Stimulated activated CD4-positive, alpha-beta T cell treated with anti-CD3 and anti-CD28 coated beads, Interleukin-12 subunit alpha, Interleukin-12 subunit beta, amount 100 ng/mL, for 24 hours (primary cell): ENCODE measurements at places on chromosomes 16 and 17.

DNA sequence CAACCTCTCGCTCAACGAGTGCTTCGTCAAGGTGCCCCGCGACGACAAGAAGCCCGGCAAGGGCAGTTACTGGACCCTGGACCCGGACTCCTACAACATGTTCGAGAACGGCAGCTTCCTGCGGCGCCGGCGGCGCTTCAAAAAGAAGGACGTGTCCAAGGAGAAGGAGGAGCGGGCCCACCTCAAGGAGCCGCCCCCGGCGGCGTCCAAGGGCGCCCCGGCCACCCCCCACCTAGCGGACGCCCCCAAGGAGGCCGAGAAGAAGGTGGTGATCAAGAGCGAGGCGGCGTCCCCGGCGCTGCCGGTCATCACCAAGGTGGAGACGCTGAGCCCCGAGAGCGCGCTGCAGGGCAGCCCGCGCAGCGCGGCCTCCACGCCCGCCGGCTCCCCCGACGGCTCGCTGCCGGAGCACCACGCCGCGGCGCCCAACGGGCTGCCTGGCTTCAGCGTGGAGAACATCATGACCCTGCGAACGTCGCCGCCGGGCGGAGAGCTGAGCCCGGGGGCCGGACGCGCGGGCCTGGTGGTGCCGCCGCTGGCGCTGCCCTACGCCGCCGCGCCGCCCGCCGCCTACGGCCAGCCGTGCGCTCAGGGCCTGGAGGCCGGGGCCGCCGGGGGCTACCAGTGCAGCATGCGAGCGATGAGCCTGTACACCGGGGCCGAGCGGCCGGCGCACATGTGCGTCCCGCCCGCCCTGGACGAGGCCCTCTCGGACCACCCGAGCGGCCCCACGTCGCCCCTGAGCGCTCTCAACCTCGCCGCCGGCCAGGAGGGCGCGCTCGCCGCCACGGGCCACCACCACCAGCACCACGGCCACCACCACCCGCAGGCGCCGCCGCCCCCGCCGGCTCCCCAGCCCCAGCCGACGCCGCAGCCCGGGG, 1.3 kb downstream of the FOXC2 start:
- DNase-seq, result no peak

DNA sequence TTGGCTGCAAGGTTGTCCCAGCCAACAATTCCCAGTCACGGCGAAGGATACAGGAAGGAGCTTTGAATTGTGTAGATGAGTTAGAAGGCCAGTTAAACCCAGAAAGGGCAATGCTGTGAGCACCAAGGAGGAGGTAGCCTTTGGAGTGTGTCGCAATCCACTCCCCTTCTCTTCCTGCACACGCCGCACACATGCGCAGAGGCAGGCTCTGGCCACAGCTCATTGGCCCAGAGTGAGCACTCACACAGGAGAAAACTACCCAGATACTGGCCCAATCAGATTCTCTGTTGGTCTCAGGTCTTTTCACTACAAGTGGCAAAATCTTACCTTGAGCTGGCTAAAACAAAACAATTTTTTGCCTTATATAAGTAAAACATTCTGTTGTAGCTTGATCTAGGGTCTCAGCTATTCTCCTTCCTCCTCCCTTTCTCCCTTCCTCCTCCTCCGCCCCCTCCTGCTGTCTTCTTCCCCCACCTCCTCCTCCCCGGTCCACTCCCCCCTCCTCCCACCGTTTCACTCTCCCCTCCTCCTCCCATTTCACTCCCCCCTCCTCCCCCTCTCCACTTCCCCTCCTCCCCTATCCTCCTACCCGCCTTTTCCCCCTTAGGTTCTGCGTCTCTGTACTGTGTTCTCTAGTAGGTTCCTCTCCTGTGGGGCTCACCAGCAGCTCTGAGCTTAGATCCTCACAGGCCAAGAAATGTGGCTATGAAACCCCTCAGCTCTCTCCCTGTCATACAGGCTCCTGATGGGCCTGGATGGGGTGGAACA, 344.9 kb downstream of the CPPED1 start:
- peak; percentile 22 for DNase-seq

DNA sequence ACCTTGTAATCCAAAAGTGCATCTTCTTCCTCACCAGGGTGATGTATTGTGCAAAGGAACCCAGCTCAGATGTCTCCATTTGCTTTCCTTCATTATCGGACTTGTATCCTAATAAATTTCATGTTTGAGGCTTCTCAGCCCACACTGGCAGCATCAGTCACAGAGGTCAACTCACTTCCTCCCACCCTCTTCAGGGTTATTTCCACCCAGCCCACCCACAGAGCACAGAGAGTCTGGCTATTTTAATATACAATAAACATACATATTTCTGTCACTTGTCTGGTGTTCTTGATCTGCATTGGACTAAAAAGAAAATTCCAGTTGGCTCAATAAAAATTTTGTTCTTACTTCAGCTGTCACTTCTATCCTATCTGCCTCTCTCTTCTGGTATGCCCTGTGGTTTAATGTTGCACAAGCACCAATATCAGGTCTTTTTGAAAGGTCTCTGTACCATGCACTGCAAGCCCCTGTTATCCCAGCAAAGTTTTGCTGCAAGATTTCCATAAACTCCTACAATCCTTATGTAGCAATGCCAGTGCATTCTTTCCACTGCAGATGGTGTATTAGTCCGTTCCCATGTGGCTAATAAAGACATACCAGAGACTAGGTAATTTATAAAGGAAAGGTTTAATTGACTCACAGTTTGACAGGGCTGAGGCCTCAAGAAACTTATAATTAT, 201.8 kb downstream of the CDH11 start:
- no peak for DNase-seq

DNA sequence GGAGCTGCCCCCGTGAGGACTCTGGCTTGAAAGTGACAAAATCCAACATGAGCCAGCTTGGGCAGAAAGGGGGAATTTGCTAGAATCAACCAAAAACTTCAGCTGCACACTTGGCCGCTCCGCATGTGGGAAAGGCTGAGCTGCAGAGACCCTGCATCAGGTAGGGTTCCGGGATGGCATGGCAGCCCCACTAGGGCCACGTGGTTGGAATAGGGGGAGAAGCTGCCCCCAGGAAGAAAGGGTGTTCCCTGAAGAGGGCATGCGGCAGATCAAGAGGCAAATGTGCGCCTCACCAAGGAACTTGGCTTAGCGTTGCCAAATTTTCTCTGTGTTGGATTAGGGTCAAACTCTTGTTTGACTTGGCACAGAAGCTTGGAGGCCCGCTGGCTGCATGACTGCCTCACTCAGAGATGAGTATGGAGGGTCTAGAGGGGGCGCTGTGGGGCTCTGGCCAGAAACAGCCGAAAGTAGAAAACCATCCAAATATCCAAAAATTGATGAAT, 29.2 kb upstream of the WFIKKN2 start:
- DNase-seq, result no peak

DNA sequence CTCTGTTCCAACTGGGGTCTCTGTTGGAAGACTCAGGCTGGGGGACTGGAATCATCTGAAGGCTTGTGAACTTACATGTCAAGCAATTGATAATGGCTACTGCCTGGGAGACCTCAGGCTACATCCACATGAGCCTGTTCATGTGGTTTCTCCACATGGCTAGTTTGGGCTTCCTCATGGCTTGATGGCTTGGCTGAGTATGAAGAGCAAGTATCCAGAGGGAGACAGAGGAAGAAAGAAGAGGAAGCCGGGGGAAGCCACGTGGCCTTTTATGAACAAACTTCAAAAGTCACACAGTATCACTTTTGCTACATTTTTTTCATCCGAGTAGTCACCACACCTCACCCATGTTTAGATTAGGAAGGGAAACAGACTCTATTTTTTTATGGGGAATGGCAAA, 158.9 kb downstream of the TRIM37 start:
- no peak for DNase-seq

- no peak for DNase-seq
Measured at GRCh38 chr16:71600822-71601221, 23.9 kb upstream of the TAT start.

DNA sequence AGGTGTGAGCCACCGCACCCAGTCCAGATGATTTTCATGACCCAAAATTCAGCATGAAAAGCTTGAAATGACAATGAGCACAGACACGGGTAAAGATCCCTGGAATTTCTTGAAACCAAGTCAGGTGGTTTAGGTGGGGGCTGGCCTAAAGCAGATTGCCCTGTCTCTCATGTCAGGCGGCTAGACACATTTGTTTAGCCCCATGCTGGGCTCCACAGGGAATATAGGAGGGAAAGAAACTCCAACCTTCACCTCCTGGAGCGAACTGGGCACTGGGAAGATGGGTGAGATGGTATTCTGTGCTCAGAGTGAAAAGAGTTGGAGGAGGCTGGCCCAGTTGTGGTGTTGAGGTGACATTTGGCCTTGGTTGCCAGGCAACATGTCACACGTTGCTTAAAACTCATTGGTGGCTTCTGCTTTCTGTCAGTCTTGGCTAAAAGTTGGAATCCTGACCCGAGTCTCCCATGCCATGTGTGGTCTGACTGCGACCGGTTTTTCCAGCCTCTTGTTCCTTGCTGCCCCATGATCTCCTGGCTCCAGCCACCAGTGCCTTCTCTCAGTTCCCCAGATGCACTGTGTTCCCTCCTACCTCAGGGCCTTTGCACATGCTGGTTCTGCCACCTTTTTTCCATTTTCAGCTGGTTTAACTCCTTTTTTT, 113.7 kb downstream of the ABCC6 start:
- no peak for DNase-seq
